Body of pancreas (tissue), 4 donors: ENCODE measurements at places on chromosomes 11 and 22. TPM values are rescaled to one million over a fixed set of nuclear protein-coding genes. Genes with fewer than 3 reads are reported as not detected.

Gene USH1C
- 12.7 TPM for total RNA-seq

Gene DEUP1
- not detected for total RNA-seq

DNA sequence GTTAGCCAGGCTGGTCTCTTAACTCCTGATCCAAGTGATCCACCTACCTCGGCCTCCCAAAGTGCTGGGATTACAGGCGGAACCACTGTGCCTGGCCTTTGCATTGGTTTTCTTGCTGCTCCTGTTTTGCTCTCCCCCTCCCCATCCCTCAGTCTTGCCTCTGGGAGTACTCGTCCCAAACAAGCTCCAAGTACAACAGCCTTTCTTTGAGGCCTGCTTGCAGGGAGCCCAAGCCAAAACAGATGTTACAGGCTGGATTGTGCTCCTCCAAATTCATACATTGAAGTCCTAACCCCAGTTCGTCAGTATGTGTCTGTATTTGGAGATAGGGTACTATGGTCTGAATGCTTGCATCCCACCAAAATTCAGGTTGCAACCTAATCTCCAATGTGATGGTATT is 8.6 kb downstream of the IGLL1 start:
- H3K4me3 ChIP-seq: no peak overlapping the region
- no peaks in the 10 kb centered on the region for H3K27me3 ChIP-seq
- H3K4me1 ChIP-seq: peaks cover 12% of the 10 kb centered on the region
- no peak overlapping the region for H3K27ac ChIP-seq
- no peaks in the 10 kb centered on the region for H3K36me3 ChIP-seq

GRCh38 chr11:111220721-111221120 is 24.8 kb upstream of the POU2AF2 start:
- no peaks in the 10 kb centered on the region for H3K27me3 ChIP-seq
- no peaks in the 10 kb centered on the region for H3K36me3 ChIP-seq
- no peak overlapping the region for H3K4me3 ChIP-seq

- no peak for DNase-seq
- H3K27me3 ChIP-seq: no peaks in the 10 kb centered on the region
- no peak overlapping the region for H3K27ac ChIP-seq
- H3K4me1 ChIP-seq: no peaks in the 10 kb centered on the region
- no peak overlapping the region for H3K4me3 ChIP-seq
These were observed 52.3 kb upstream of the BMAL1 start for GRCh38 chr11:13225038-13226001.

GRCh38 chr11:62548545-62549335 is 2.1 kb upstream of the AHNAK start:
- DNase-seq: peak; percentile 76
- H3K27me3 ChIP-seq: no peaks in the 10 kb centered on the region
- H3K27ac ChIP-seq: peak overlapping the region; percentile 66
- H3K4me1 ChIP-seq: peaks cover 99% of the 10 kb centered on the region
- H3K36me3 ChIP-seq: no peaks in the 10 kb centered on the region
